ENCODE measurements at places on chromosomes 7 and 10. TPM values are rescaled to one million over a fixed set of nuclear protein-coding genes. Genes with fewer than 3 reads are reported as not detected.

GRCh38 chr10:30387646-30388243 lies 38.7 kb upstream of the MTPAP start:
- DNase-seq, result no peak

DNA sequence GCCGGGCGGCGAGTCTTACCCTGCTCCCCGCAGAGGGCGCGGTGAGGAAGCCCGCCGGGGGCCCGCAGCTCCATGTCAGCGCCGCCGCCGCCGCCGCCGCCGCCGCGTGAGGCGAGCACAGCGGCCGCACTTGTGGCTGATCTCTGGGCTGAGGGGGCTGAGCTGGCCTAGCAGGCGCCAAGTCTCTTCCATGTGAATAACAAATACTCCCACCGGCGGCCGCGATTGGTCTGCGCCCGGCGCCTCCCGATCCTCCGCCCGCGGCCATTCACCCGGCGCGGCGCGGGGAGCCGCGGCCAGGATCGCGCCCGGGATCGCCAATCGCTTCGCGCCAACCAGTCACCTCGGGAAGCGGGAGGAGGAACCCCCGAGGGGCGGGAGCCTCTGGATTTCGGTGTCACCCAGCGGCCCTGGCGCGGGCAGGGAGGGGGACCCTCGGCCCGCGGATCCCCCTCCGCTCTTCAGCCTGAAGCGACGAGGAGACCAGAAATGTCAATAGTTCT lies at the start of gene GRM8:
Gene GRM8, minus strand, starts transcription at position 164 of the 503 bp plus-strand sequence.
- DNase-seq, result peak; percentile 21

- no peak for DNase-seq
Measured at GRCh38 chr7:26633557-26633956, 230.8 kb downstream of the SKAP2 start.

DNA sequence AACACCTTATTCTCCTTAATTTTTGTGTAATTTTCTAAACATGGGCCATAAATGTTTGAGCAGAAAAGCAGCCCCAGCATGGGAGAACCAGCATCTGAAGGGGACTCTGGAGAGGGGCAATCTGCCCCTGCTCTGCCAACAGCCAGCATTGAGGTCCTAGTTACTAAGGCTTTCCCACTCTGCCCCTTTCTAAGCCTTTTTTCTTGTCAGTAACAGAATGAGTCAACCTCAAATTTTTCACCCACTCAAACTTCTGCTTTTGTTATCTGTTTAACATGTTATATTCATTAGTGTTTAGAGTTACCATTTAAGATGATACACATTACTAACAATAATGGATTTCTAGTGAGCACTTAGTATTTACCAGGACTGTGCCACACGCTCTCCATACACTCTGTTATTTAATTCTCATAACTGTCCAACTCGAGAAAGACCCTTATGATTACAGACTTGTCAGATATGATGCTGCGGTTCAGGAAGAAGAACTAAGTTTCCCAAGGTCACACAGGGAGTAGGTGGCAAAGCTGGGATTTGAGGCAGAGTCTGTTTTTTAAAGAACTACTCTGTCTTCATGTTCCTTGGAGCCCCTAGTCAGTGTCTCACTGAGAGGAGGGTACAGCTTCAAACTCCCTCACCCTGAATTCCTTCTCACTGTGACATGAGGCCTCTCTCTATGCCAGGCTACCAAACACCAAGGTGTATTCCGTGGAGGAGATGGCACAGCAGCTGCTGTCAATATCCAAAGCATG lies 19.9 kb upstream of the GPAM start:
- DNase-seq, result no peak

- DNase-seq, result no peak
Measured at GRCh38 chr7:52749880-52750279, 285.6 kb upstream of the POM121L12 start.

GRCh38 chr10:76113952-76114351 lies 682.5 kb downstream of the LRMDA start:
- no peak for DNase-seq

DNA sequence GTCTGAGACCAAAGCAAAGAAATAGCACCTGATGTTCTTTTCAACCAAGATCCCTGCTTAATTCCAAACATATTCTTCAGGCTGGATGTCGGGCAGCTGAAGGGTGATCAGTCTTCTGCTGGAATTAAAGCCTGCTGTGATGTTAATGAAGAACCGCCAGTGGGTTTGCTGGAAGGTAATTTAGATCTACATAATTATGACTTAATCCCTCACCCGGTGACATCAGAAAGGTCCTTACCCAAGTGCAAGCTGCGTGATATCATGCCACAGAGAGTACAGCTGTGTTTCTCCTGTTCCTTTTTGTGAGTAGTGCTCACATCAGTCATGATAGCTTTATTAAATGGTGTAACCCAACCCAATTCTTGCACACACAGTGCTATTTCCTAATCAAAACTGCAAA lies 29.1 kb upstream of the LRGUK start:
- DNase-seq, result no peak

GRCh38 chr10:95553674-95554073 lies 7.5 kb downstream of the SORBS1 start:
- no peak for DNase-seq

DNA sequence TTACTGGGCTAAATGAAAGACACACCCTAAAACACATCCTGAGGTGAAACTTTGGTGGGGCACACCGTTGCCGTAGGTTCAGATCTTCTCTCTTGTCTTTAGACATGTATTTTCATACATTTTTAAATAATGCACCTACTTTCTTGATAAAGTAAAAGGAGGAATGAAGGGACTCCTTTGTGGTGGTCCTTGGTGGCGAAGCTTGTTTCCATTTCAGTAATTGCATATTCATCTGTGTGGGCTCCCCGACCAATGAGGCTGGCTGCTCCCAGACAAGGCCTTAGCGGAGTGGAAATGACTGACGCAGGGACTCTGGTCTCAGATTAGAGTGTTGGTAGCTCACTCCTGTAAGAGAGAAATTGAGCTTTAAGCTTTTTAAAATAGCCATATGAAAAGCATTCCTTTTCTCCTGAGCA lies 815 bp downstream of the CCSER2 start:
- peak; percentile 40 for DNase-seq

DNA sequence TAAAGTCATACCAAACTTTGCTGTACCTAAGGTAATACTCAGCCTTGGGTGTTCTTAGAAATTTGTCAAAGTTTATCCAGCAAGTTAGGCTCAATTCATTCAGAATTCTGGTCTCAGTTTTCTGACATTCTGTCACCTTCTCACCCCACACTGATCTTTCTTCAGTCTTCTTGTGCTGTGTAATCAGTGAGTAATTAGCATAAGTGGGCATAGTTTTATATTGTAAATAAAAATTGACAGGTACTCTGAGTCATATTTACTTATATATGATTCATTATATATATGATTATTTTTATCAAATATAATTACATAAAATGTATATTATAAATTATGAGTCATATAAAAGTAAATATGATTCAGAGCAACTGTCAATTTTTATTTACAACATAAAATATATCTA lies 170.9 kb upstream of the MAGI2 start:
- no peak for DNase-seq

DNA sequence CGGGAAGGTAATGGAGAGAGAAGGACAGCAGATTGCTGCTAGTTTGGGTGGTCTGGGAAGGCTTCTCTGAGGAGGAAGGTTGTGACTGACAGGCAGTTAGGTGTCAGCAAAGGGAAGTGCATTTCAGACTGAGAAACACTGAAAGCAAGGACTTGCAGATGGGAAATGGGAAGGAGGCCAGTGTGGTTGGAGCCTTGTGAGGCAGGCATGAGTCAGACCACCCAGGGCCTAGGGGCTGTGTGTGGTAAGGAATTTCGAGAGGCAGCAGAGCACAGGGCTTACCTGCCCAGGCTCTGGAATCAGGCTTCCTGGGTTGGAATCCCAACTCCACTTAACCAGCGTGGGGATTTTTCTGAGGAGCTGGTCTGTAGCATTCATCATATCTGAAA lies 53.5 kb downstream of the NRF1 start:
- peak; percentile 83 for DNase-seq

The RNF148 gene
- not detected for polyA plus RNA-seq
